Activated CD4-positive, alpha-beta T cell treated with anti-CD3 and anti-CD28 coated beads, Interleukin-2, amount 10 ng/mL, durations not matched to agents 7 days and 5 days (primary cell): ENCODE measurements at places on chromosomes 11 and 22.

DNA sequence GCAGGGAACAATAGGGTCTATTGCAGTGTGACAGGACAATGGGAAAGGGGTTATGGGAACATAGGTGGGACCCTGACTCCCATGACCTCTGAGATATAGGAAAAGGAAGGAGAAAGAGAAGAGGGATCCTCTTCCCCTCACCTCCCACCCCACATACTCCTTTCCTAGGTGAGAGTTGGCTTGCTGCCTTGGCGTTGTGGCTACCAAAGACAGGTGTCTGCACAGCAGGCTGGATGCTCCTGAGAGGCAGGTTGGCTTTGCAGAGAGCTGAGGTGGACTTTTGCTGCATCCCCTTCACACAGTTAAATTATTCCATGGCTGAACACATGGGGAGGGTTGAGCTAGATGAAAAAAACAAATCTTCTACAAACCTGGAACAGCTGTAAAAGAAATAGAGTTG is 80.7 kb downstream of the SYT9 start:
- no peak for DNase-seq

- no peak for DNase-seq
These were observed 576.5 kb upstream of the B3GAT1 start for GRCh38 chr11:134988495-134988894.

DNA sequence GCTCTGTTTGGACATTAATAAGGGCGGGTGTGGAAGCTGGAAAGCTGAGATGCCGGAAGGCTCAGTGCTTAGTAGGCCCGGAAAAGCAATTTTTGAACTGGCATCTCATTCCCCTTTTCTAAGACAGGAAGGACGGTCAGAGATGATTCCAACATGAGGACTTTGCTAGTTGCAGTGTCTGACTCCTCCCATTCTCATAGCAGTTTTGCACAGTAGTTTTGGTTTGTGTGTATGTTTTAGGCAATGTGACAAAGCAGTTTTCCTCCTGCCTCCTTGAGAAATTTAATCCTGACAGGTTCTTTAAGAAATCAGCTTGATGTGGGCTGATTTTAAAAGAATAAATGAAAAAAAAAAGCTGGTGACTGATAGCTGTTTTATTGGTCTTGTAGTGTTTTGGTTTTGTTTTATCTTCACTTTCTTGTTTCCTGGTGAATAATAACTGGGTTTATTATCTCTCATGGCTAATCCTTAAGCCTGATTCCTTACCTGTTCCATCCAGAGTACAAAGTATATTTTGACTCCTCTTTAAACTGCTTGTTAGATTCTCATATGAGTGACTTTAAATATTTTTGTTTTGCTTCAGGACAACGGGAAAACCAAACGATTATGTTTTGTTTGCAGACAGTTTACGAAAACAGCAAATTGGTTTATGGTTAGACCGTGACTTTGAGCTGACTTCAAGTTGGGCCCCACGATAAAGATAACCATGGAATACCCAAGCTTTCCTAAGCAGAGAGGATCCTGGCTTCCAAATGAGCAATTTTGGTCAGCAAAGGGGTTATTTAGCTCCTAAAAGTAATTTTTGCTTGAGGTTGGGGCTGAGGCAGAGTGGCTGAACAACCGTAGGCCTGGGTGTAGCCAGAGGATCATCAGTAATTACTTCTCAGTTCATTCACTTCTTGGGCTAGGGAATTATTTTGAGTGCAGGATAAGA is 3.4 kb downstream of the PTPRJ start:
- no peak for DNase-seq

GRCh38 chr11:104858882-104859775 is 39.1 kb downstream of the CASP12 start:
- DNase-seq: peak; percentile 15

DNA sequence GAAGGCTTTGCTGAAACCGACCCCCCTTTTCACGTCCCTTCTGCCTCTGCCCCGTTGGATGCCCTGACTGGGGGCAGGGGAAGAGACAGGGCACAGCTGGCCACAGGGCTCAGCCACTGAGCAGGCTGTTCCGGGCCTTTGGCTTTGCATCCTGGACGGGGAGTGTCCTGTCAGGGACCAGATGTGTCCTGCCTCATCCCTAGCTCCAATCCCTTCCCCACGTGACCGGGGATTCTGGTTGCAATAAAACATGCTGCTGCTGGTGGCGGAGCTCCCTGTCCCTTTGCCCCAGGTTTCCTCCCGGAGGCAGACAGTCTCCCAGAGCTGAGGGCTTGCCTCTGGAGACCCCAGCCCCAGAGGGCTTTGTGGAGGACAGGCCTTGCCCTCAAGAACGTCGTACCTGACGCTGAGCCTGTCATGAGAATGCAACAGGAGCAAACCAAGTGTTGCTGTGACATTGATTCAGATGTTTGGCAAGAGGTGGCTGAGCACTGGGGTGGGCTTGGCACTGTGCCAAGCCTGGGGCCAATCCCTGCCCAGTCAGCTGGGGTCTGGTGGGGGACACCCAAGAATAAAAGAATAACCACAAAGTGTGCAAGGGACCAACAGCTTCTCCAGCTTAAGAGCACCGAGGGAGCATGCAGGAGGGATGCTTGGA is 7.3 kb downstream of the CDC42EP2 start:
- DNase-seq: no peak

- no peak for DNase-seq
These were observed 14.6 kb downstream of the RBM4 start for GRCh38 chr11:66653123-66653522.
